Skeletal muscle cell (primary cell): ENCODE measurements at places on chromosomes 5 and 9.
A peak's percentile ranks its signal among the peaks of the same experiment; 100 is the strongest.

DNA sequence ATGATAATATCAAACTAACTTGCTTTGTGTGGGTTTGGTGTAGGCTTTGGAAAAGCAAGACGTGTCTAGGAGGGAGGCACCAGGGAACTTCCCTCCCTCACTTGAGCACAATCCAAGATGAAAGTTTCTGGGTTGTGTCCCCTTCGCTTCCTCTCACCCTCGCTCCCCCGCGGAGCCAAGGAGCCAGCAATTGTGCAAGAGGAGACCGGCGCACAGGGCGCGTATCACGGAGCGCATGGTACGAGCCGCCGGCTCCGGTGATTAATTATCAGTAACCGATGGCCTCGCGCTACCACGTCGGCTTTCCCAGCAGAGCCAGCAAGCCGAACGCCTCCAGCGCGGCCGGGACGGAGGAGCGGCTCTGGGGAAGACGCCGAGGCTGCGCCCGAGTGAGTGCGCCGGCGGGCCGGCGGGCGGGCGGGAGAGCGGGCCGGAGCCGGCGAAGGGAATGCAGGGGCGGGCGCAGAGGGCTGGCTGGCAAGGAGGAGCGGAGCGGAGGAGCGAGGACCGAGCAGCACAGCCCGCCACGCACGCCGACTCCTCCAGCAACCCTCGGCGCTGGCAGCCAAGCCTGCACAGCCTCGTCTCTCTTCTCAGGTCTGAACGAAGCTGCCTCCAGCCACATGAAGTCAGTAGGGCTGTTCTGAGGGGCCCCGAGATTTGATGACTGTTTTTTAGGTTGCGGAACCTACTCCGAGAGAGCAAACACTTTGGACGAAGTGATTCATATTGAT, 143.6 kb downstream of the BNC2 start:
- DNase-seq, result peak; percentile 69

DNA sequence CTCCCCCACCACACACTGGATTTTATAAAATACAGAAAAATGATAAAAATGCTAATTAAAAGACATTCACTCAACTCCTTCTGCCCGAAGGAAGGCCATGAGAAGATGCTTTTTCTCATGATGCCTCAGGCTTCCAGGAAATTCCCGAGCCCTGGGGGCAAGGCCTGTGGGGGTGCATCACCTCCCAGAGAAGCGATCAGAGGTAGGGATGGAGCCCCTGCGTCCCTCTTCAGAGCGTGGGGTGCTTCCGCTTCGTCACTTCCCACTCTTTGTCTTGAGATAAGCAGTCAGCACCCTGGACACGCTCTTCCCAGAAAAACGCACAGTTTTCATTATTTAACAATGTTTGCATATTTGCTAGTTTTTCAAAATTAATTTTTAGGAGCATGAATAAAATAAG, 33.3 kb upstream of the SH3PXD2B start:
- no peak for DNase-seq

- no peak for DNase-seq
Observed at GRCh38 chr5:174177976-174178605, 132.6 kb downstream of the NSG2 start.

DNA sequence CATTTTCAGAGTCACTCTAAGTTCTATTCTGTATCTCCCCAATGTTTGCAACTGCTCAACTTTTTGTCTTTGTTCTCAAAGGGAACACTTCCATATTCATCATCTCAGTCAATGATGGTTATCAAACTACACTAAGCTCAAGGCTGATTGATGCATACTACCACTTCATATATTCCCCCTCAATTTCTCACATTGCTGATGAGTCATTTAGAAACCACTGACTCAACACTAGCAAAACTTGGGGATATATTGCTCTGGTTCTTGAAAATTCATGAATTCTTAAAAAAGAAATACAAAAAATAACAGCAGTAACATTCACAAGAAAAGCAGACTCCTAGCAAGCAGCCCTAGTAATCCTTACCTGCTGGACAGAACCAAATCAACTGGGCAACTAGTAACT, 52.2 kb downstream of the ABHD17B start:
- peak; percentile 6 for DNase-seq

GRCh38 chr5:128254789-128255188, 171.2 kb downstream of the SLC12A2 start:
- DNase-seq, result no peak

DNA sequence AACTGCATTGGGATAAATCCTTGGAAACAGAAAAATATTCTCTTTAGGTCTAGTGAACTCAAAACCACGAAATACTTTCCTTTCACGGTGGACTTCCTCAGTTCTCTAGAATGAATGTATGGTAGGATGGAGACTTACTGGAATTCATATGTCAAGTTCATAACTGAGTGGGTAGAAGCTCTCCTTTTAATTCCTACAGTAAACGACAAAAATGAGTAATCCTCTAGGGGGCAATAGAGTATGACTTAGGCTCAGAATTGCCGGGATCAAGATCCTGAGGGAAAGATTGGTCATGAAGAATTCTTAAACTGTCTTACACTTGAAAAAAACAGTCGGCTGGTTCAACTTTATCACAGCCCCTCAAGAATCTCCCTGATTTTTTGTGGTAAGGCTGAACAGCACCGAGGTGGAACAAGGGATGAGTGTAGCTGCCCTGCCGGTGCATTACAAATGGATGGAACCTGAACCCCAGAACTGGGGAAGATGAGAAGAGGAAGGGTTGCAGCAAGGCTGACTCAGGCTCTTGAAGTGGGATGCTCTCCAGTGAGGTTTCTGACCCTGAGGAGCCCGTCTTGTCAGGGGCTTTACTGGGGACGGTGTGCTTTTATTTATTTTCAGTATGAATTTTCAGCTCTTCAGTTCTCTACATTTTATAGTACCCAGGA, 14.0 kb upstream of the LOX start:
- DNase-seq, result no peak

GRCh38 chr9:96108691-96109380, 193.1 kb downstream of the HSD17B3 start:
- DNase-seq, result no peak

DNA sequence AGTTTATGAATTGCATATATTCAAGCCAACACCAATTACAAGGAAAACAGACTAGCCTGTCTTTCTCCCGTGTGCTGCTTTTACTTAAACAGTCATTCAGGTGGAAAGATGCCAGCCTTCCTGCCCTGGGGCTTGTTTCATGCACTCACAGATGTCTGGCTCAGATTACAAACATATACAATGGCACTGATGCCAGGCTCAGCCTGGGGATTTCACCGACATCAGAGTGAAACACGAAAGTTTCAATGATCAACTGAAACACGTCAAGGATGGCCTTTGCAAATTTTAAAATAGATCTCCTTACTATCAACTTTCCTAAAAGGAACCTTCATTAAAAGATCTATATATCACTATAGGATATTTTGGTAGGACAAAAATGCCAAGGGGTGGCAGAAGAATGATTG, 1576.5 kb downstream of the EFNA5 start:
- DNase-seq, result peak; percentile 4

- DNase-seq, result no peak
Observed at GRCh38 chr5:118994595-118994994, 6.2 kb upstream of the DTWD2 start.

GRCh38 chr5:96329886-96330529, 103.0 kb downstream of the PCSK1 start:
- no peak for DNase-seq

GRCh38 chr9:125240649-125240999, 519 bp downstream of the HSPA5 start:
- no peak for DNase-seq

- DNase-seq, result no peak
Observed at GRCh38 chr5:136090319-136090718, 42.3 kb upstream of the SMAD5 start.

DNA sequence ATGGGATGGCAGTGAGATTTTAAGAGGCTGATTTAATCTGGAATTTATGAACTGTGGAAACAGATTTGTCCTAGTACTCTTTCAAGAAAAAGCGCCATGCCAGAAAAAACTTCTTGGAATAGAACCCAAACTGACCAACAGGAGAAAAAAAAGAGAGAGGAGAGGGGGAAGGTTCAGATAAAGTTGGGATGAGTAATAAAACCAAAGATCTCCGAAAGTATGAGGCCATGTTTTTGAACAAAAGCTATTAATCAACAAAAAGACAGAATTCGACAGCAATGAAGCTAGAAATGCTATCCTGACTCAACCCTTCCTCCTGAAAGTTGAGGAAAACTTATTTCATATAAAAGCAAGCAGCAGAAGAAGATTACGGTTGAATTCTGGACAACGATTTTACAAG, 135.5 kb downstream of the CEMIP2 start:
- DNase-seq, result no peak

DNA sequence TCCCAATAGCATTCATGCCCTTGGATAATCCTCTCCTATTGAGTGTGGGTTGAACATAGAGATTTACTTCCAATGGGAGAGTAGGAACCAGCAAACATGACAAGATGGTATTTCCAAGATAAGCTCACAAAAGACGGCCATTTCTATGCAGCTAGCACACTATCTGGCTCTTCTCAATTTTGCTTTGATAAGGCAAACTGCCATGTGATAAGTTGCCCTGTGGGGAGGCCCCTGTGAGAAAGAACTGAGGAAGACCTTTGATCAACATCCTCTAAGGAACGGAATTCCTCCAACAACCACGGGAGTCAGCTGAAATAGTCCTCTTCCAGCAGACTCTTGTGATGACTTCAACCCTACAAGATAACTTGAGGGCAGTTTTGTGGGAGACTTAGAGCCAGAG, 211.9 kb upstream of the TRPM3 start:
- no peak for DNase-seq

- DNase-seq, result no peak
Observed at GRCh38 chr9:130668659-130669058, 4.3 kb downstream of the PRDM12 start.

DNA sequence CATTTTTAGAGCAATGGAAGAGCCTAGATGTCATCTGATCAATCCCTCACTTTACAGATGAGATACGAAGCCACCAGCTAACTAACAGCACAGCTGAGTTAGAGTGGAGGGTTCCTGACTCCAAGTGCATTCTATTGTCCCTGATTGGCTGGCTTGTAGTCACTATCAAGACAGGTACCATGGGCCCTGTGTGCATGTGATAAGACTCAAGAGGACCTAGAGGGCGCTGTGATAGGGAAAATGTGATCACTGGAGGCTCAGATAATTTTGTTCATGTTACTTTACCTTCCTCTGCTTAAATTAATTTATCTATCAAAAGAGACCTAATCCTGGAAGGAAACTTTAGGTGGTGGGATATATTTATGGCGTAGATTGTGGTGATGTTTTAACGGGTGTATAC, 19.5 kb upstream of the SNAPC3 start:
- no peak for DNase-seq

GRCh38 chr9:1048811-1049210, 1.3 kb upstream of the DMRT2 start:
- no peak for DNase-seq
